Activated effector memory CD4-positive, alpha-beta T cell treated with anti-CD3 and anti-CD28 coated beads, Interleukin-2, amount 50 U/mL, for 16 hours (primary cell): ENCODE measurements at places on chromosomes 16 and 17.

- no peak for DNase-seq
Measured at GRCh38 chr16:73065632-73066330, 17.9 kb upstream of the ZFHX3 start.

DNA sequence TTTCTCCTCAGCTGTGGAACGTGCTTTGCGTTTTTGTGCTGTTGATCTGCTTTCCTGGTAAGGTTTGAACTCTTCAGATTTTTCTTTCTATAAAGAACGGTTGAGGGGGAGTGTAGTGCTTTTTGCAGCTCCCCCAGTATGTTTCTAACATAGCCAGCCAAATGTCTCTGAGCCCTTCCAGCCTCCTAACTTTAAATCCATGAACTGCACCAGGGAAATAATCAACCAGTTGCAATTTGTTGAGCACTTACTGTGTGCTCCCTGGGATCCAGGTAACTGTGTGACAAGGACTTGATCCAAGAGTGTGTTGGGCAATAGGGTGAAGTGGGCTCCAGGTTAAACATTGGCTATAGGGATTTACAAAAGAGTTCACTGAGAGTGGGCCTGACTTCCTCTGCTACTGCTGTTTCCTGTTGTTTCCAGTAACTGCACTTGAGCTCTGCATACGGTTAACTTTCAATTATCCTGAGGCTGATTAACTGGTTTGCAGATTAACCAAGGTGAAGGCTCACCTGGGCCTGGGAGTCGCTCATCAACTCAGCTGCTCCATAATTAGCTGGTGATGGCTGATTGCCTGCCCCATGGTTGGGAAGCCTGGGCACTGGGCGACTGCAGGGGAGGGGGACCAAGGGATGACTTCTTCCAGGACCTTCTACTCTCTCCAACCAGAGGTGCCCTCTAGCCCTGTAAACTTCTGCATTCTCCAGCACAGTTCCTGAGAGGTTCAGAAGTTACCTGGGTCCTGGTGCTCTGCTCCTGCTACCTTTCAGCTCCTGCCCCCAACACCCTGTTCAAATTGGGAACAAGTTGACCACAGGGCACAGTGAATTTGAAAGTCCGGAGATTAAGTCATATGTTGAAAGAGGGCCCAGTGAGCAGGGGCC, 19.5 kb downstream of the HLF start:
- DNase-seq: no peak

DNA sequence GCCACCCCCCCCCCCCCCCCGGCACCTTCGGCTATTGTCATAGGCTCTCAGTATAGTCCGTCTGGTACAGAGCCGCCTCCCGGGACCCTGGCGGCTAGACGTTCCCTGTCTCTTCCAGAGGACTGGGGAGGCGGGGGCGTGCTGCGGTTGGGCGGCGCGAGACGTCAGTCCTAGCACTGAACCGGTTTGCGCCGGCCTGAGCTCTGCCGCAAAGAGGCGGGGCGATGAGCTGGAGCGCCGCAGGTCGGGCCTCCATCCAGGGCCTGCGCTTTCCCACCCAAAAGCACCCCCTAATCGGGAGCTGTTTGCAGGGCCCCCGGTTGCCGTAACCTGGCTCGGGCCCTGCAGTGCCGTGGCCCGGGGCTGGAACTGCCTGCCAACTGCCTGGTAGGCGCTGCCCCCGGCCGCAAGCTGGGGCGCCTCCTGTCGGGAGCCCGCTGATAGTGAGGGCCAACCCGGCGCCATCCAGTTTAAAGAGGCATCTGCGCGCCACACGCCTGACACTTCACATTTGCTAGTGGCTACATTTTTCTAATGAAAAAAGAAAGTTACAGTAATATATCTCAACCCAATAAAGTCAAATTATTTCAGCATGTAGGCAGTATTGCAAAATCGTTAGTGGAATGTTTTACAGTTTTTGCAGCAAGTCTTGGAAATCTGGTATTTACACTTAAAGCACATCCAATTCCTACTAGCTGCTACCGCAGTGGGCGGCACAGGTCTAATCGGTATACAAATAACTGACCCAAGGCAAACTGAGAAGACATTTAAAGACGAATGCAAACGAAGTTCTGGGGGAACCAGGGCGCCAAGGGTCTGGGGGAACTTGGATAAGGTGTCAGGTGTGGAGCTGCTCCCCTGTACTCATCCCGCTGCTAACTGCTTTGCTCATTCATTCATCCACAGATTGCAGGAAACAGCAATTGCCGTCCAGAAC, 753 bp upstream of the USP22 start:
- peak; percentile 98 for DNase-seq

GRCh38 chr16:74902161-74902560, 82.8 kb downstream of the WDR59 start:
- no peak for DNase-seq

DNA sequence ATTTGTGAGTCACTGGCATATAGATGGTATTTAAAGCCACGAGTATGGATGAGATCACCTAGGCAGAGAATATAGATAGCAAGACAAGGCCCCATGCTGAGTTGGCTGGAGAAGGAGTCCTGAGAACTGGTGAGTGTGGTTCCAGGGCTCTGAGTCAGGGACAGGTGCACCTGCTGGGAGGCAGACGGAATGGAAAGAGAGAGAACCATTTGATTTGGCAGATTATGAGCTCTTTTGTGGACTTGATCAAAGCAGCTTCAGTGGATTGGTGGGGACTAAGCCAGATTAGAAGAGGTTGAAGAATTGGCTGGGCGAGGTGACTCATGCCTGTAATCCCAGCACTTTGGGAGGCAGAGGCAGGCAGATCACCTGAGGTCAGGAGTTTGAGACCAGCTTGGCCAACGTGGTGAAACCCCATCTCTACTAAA, 4.3 kb upstream of the C16orf92 start:
- DNase-seq: no peak
